ENCODE measurements at places on chromosomes 3 and 15. TPM values are rescaled to one million over a fixed set of nuclear protein-coding genes. Genes with fewer than 3 reads are reported as not detected.

The GOLGA6L10 gene
- 2.5 TPM for total RNA-seq

The ADAMTSL3 gene
- not detected for total RNA-seq

The TNK2 gene
- 41.9 TPM for total RNA-seq

The TGM5 gene
- 0.11 TPM for total RNA-seq

The IFT57 gene
- total RNA-seq: 35.3 TPM

The HESX1 gene
- 0.54 TPM for total RNA-seq

GRCh38 chr3:58651276-58651675, 15.3 kb downstream of the FAM3D start:
- H3K4me3 ChIP-seq: no peak overlapping the region
- H3K4me1 ChIP-seq: no peaks in the 10 kb centered on the region
- H3K36me3 ChIP-seq: no peaks in the 10 kb centered on the region
- DNase-seq: no peak
- H3K27me3 ChIP-seq: peaks cover 2% of the 10 kb centered on the region

DNA sequence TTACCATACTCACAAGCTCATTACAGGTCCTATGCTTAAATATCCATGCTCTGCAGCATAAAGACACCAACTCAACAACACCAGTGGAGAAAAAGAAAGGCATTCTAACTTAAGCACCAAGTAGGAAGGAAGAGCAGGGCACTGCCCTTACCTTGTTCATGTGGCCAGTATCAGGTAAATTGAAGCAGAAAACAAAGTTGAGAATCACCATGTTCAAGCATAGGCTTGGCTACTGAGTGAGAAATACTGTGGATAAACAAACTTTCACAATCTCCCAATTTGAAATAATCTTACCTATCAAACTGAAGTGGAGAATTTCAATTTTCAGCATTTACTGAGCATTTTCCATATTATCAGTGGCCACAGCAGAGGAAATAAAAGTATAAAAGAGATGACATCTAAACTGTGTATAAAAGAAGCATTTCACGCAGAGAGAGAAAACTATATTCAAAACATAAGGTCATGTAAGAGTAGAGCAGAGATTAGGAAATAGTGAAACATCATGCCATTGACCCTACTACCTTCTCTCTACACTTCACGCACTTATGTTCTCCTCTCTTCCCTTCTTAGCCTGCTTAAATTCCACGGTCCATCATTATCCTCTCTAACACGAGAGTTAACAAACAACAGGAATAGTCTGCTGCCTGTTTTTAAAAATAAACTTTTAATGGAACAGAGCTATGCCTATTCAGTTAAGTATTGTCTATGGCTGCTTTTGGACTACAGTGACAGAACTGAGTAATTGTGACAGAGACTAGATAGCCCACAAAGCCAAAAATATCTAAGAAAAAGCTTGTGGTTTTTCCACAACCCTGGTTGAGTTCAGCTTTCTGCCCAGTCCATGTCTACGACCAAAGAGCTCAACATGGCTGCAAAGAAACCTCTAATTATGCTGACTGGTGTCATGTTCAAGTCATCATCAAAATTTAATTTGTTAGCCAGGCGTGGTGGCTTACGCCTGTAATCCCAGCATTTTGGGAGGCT, 142.5 kb downstream of the NR1I2 start:
- H3K4me3 ChIP-seq: no peak overlapping the region
- H3K27ac ChIP-seq: no peak overlapping the region
- H3K4me1 ChIP-seq: peaks cover 15% of the 10 kb centered on the region
- no peak for DNase-seq
- H3K36me3 ChIP-seq: peaks cover 18% of the 10 kb centered on the region
- no peaks in the 10 kb centered on the region for H3K27me3 ChIP-seq

DNA sequence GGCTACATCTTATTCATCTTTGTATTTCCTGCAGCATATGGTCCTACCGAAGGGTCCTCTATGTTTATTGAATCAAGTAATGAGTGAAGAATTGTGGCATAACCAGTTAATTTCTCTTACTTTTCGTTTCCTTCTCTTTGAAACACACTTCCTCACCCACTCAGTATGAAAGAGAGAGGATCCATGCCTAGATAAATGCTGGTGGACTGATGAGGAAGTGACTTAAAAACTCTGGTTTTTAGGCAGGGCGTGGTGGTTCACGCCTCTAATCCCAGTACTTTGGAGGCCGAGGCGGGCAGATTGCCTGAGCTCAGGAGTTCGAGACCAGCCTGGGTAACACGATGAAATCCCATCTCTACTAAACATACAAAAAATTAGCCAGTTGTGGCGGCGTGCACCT, 2.2 kb upstream of the MB21D2 start:
- peaks cover 19% of the 10 kb centered on the region for H3K4me1 ChIP-seq
- H3K36me3 ChIP-seq: no peaks in the 10 kb centered on the region
- H3K4me3 ChIP-seq: no peak overlapping the region
- no peak for DNase-seq
- H3K27ac ChIP-seq: no peak overlapping the region
- H3K27me3 ChIP-seq: peaks cover 53% of the 10 kb centered on the region

DNA sequence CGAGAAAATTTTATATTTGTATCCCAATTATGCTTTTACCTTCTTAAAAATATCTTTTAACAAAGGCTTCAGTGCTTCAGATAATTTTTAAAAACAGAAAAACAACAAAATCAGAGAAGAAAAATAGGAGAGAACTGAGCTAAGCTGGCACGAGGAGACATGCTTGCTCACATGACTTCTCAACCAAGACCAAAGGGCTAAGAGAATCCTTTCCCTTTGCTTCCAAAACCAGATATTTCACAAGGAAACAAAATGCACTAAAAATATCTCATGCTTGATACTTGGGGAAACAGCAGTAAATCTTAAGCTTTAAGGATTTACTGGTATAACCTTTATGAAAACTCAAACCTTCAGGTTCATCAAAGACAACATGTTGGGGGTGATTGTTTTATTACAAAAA, 58.4 kb downstream of the CAPN7 start:
- DNase-seq: no peak
- no peak overlapping the region for H3K4me3 ChIP-seq
- H3K36me3 ChIP-seq: no peaks in the 10 kb centered on the region

GRCh38 chr3:171317171-171317570, 143.0 kb downstream of the TNIK start:
- H3K36me3 ChIP-seq: no peaks in the 10 kb centered on the region
- H3K27me3 ChIP-seq: no peaks in the 10 kb centered on the region
- no peak overlapping the region for H3K4me3 ChIP-seq
- no peak overlapping the region for H3K27ac ChIP-seq
- DNase-seq: no peak

GRCh38 chr15:76234337-76234889, 76.9 kb downstream of the ETFA start:
- no peak overlapping the region for H3K4me3 ChIP-seq
- H3K4me1 ChIP-seq: no peaks in the 10 kb centered on the region
- DNase-seq: no peak
- H3K27me3 ChIP-seq: no peaks in the 10 kb centered on the region
- H3K36me3 ChIP-seq: peaks cover 8% of the 10 kb centered on the region

DNA sequence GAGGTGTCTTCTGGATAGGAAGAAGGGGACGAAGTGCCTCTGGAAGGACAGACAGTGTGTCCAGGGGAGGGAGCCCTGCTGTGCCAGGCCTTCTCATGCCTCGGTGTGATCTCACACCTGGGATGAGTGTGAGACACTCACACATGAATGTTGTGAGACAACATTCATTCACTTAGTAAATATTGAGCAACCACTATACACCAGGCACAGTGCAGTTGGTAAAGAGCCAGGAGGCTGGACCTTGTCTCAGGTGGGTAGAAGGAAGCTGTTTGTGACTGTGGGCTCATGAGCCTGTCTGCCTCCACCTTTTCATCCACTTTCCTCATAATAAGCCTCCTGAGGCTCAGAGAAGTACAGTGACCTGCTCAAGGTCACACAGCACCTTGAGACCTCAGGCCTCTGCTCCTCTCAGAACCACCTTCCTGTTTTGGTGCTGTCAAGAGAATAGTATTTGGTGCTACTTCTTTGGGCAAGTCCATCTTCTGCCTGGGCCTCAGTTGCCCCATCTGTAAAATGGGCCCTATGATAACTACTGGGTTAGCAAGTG, 20.9 kb downstream of the SLC6A6 start:
- H3K36me3 ChIP-seq: peaks cover 14% of the 10 kb centered on the region
- no peak overlapping the region for H3K4me3 ChIP-seq
- peaks cover 69% of the 10 kb centered on the region for H3K4me1 ChIP-seq
- H3K27me3 ChIP-seq: no peaks in the 10 kb centered on the region

GRCh38 chr3:49122451-49122850, 1.8 kb upstream of the USP19 start:
- H3K36me3 ChIP-seq: peaks cover 7% of the 10 kb centered on the region
- H3K27ac ChIP-seq: peak overlapping the region; percentile 85
- H3K4me3 ChIP-seq: no peak overlapping the region
- H3K4me1 ChIP-seq: peaks cover 20% of the 10 kb centered on the region
- DNase-seq: no peak

DNA sequence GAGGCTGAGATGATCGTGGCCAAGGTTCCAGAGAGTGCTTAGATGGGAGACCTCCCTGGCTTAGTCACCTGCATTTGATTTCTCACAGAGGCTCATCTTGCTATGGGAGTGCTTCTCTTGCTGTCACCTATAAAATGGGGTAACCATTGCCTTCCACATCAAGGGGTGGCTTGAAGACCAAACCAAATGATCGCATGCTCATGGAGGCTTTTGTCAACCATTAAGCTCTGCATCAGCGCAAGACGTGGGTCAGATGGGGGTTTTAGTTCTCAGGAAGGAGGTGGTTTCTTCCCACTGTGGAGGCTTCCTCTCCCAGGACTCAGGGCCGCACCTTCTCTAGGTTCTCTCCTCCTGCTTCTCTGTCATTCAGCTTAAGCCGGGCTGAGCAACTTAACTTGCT, 27.4 kb upstream of the NOX5 start:
- H3K36me3 ChIP-seq: no peaks in the 10 kb centered on the region
- H3K27me3 ChIP-seq: peaks cover 2% of the 10 kb centered on the region
- H3K4me3 ChIP-seq: no peak overlapping the region
- H3K4me1 ChIP-seq: no peaks in the 10 kb centered on the region
- DNase-seq: no peak

DNA sequence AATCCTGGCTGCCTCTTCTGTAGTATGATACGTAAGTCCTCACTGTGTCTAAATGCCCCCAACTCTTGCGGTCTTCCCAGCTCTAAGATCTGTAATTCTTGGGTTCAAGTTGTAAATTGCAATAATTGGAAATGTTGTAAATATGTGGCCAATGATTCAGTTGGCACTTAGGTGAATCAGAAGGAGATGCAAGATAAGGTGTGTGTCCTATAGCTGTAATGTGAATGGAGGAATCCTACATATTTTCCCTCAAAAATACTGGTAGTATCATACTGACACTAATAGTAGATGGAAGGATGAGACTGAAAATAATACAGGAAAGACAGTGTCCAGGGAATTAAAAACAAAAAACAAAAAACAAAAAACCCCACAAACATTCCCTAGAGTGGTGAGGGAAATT, 3.5 kb upstream of the ST3GAL6 start:
- no peak for DNase-seq
- H3K27ac ChIP-seq: no peak overlapping the region
- peaks cover 5% of the 10 kb centered on the region for H3K27me3 ChIP-seq
- H3K36me3 ChIP-seq: no peaks in the 10 kb centered on the region

- H3K27ac ChIP-seq: no peak overlapping the region
- H3K27me3 ChIP-seq: no peaks in the 10 kb centered on the region
- peaks cover 25% of the 10 kb centered on the region for H3K36me3 ChIP-seq
- H3K4me3 ChIP-seq: no peak overlapping the region
- peaks cover 60% of the 10 kb centered on the region for H3K4me1 ChIP-seq
Measured at GRCh38 chr3:71060536-71060935, 523.0 kb downstream of the FOXP1 start.

DNA sequence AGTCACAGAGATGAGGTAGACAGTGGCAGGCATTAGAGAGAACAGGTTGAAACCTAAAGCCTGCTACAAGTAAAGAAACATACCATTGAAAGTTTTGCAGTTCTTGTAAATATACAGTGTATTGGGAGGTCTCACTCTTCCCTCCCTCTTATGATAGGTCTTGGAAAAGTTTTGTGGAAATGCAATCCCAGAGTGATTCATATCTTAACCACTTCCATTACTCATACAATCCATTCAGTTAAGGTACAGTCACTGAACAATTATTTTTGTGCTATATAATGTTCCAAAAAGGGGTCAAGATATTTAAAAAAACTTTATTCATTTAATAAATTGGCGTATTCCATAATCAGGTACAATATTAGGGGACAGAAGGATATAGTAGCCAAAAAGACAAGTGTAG, 737.7 kb upstream of the ALCAM start:
- no peaks in the 10 kb centered on the region for H3K27me3 ChIP-seq
- no peak overlapping the region for H3K27ac ChIP-seq
- no peaks in the 10 kb centered on the region for H3K36me3 ChIP-seq
- no peaks in the 10 kb centered on the region for H3K4me1 ChIP-seq

DNA sequence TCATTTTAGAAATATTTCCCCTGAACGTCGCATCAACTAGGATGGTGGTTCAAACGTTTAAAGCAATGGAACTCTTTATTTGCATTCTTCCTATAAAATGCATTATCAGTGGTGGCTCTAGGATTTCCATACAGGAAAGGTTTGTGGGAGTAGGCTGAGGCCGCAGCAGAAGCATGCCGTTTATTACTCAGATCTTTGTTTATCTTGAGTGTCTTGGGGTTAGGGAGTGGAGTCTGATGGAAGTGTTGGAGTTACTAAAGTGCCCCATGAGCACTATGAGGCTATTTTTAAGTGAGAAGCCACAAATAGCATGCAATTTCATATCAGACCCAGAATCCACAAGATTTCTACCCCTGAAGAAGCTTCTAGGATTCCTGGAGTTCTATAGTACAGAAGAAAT, 26.2 kb downstream of the ATOSA start:
- no peak overlapping the region for H3K4me3 ChIP-seq
- H3K27ac ChIP-seq: peak overlapping the region; percentile 30
- H3K36me3 ChIP-seq: no peaks in the 10 kb centered on the region
- no peaks in the 10 kb centered on the region for H3K27me3 ChIP-seq
- H3K4me1 ChIP-seq: peaks cover 14% of the 10 kb centered on the region
- DNase-seq: no peak

DNA sequence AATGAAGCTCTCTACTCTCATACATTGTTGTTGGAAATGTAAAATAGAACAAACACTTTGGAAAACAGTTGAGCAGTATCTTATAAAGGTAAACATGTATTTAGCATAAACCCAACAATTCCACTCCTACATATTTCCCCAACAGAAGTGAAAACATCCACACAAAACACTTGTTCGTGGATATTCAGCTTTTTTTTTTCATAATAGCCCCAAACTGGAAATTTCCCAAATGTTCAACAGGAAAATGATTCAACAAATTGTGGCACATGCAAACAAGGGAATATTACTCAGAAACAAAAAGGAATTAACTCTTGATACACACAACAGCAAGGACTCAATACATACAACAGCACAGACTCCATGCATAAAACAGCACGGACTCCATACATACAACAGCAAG, 28.5 kb downstream of the RFTN1 start:
- peaks cover 78% of the 10 kb centered on the region for H3K4me1 ChIP-seq
- peak overlapping the region; percentile 47 for H3K27ac ChIP-seq
- peaks cover 89% of the 10 kb centered on the region for H3K36me3 ChIP-seq
- no peak for DNase-seq
- no peak overlapping the region for H3K4me3 ChIP-seq
